Activated CD4-positive, alpha-beta T cell treated with anti-CD3 and anti-CD28 coated beads for 24 hours (primary cell): ENCODE measurements at places on chromosomes 16 and 17.
A peak's percentile ranks its signal among the peaks of the same experiment; 100 is the strongest.

DNA sequence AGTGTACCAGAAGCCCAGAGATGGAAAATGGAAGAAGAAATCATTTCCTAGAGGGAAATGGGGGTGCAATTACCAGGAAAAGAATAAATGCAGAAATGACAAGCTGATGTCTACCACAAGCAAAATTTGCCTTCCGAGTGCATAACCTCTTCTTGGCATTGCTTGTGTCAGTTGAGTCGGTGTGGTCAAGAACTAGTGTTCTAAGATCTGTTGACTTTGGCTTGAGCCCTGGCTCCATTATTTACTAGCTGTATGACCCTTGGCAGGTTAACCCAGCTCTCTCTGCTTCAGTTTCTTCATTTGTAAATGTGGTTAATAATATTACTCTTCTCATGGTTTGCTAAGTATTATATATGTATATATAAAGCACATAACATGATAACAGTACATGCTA lies 273.0 kb upstream of the IRX5 start:
- no peak for DNase-seq

- DNase-seq = no peak
Observed at GRCh38 chr17:20141198-20141972, 132.2 kb downstream of the SPECC1 start.

GRCh38 chr17:4316648-4317047 lies 49.8 kb downstream of the UBE2G1 start:
- no peak for DNase-seq

- DNase-seq = no peak
Observed at GRCh38 chr17:62592341-62593099, 35.0 kb upstream of the MRC2 start.

DNA sequence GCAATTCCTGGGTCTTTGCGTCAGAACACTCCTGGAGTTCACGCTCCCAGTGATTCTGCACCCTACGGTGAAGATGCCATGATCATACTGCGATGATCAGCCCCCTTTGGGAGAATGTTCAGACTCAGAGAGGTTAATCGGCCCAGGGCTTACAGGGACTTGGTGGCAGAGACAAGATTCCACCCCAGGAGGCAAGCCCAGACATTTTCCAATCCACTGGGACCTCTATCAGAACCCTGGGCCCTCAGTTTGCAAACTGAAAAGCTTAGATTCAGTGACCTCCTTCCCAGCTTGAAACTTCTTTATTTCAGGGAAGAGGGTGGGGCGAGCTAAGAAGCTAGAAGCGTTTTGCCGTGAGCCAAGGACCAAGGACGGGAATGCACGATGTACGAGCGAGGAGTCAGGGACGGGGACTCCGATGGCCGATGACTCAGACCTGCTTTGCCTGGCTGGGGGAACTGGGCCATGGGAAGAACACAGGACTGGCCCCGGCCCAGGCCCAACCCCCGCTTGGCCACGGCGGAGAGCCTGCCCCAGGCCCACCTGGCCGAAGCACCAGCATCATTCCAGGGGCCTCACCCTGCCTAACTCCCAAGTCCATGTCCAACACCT lies 34.7 kb downstream of the SOCS3 start:
- no peak for DNase-seq

DNA sequence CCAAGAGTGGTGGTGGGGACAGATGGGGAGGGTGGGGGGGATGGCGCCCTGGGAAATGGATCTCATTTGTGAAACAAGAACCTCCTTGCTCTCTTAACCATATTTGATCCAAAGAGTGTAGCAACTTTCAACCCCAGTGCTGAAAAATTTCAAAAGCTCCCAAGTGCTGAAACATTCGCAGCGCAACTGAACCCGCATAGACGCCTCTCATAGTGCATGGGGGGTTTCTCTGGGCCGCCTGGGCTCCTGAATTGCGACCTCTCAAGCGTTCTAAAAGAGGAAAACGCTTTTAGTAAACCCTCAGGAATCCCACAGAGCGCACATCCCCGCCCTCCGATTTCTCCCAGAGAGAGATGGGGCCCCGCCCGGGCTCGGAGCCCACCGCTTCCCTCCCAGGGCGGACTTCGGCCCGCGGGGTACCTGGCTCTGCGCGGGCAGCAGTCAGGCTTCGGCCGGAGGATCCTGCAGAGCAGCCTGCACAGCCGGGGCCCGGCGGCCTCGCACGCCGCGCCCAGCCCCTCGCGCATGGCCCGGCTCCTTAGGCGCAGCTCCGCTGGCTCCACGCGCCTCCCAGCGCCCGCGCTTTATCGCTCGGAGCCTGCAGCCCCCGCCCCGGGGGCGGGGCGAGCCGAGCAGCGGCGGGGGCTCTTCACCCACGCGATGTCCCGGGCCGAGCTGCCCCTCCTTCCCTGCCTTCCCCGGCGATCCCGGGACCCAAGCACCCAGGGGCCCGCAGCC lies 7.0 kb downstream of the NOS2 start:
- DNase-seq = no peak

GRCh38 chr16:84323606-84324005 lies 28.9 kb downstream of the WFDC1 start:
- no peak for DNase-seq

DNA sequence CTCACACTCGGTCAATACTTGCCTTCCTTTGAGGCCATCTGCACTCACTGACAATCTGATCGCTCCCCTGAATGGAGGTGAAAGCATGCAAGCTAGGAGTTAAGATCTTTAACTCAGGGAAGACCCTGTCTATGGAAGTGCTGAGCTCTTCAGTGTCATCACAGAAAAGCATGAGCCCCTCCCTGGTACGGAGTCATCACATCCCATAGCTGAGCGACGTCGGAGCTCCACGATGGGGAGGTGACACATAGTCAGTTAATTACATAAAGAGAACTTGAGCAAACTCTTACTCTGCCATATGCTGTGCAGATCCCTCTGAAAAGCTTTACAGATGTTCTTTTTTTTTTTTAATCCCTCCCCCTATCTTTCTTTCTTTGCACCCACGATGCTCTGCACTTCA lies 463.2 kb downstream of the WWOX start:
- DNase-seq = no peak

GRCh38 chr17:66964930-66965800 lies 658 bp downstream of the CACNG4 start:
- peak; percentile 9 for DNase-seq

DNA sequence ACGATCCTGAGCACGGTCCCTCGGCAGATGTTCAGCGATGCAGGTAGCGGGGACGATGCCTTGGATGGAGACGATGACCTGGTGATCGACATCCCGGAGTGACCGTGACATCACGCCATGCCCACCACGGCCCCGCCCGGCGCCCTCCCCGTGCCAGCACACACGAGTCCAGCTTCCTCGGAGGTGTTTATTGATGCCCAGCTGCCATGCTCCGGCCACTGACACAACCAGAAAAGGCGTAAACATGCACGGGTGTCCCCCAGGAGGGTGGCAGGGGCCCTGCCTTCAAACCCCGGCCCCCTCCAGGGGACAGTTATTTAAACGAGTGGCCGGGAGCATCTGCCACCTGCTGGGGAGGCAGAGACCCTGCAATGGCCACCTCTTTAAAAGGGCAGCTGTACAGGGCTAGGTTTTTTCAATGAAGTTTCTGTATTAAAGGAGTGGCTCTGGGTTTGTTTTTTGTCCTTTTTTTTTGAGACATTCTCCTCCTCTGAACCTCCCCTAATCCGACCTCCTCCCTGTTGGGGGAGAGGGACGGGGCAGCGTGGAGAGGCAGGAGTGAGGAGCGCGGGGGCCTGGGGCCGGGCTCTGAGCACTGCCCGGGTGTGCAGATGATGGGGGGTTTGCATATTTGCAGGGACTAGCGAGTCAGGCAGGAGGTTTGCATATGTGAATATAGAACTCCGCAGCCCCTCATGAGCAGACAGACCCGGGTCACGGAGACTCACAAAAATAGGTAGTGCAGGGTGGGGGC lies 5.3 kb downstream of the DOC2A start:
- no peak for DNase-seq

- DNase-seq = no peak
Observed at GRCh38 chr17:27919079-27919478, 25.9 kb upstream of the LYRM9 start.

GRCh38 chr16:19765860-19766553 lies 47.9 kb downstream of the IQCK start:
- no peak for DNase-seq

- no peak for DNase-seq
Observed at GRCh38 chr16:19680881-19681340, 37.1 kb downstream of the KNOP1 start.

GRCh38 chr16:80231888-80232287 lies 308.9 kb upstream of the DYNLRB2 start:
- no peak for DNase-seq

DNA sequence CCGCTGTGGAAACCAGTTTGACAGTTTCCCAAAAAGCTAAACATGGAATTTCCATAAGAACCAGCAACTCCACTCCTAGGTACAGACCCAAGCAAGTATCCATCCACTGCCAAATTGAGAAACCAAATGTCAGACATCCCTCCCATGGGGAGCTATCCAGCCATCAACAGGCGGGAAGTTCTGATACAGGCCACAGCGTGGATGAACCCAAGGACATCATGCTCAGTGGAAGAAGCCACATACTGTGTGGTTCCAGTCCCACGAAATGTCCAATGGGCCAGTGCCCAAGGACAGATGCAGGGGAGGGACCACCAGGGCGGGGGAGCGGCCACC lies 12.6 kb upstream of the BAIAP2 start:
- no peak for DNase-seq

DNA sequence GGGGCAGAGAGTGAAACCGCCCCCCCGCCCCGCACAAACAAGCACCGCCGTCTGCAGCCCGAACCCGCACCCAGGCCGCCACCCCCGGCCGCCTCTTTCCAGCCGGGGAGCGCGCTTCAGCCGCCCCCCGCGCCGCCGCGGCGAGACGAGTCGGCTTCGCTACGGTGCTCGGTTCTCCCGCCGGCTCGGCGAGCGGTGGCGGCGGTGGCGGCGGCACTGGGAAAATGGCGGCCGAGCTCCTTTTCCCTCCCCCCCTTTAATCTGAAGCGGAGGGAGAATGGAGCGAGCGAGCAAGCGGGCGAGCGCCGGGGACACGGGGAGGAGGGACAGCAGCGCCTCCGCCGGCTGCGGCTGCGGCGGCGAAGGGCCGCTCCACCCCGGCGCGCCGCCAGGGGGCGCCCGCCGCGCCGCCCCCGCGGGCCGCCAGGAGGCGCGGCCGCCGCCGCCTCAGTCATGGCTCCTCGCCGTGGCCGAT lies at the start of gene KANSL1:
Gene KANSL1 (minus strand): TSS at position 279 of the 475 bp plus-strand sequence. CDS start 21,286 bp downstream, outside the sequence.
- DNase-seq = peak; percentile 70

DNA sequence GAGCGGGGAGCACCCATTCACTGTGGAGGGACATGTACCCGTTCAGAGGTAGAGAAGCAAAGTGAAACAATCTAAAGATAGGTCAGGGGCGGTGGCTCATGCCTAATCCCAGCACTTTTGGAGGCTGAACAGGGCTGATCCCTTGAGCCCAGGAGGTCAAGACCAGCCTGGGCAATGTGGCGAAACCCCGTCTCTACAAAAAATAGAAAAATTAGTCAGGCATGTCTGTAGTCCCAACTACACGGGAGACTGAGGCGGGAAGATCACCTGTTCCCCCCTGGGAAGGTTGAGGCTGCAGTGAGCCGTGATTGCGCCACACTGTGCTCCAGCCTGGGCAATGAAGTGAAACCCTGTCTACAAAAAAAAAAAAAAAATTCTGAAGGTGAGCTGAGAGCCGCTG lies 21.7 kb downstream of the MYL4 start:
- no peak for DNase-seq

DNA sequence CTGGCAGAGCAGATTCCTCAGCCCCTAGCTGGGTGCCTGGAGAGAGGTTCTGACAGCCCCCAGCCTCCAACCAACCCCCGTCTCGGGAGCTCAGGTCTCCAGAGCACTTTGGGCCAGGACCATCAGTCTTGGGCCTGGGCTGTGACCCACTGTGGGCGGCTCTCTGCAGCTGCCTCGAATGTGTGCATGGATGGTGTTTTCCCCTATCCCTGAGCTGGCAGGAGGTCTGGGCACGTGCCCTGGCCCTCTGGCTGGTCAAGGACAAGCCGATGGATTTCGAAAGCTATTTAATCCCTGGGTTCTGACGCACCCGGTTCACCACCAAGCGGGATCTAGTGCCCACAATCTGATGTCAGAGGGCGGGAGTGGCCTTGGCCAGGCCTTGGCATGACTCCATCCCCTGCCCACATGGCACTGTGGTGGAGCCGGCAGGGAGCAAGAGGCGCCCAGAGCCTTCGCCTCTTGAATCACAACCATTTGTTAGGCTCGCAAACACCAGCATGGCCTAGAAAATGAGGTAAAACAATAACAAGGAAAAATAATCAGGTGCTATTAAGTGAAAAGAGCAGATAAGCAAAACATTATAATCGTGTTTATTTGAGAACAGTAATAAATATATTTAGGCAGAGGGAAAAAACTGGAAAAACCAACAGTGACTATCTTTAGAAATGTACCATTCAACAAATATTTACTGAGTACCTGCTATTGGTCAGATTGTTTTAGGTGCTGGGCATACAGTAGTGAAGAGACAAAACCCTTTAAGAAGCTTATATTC lies 69.3 kb upstream of the TOB1 start:
- DNase-seq = no peak

- DNase-seq = no peak
Observed at GRCh38 chr17:31411707-31412285, 20.3 kb downstream of the RAB11FIP4 start.

DNA sequence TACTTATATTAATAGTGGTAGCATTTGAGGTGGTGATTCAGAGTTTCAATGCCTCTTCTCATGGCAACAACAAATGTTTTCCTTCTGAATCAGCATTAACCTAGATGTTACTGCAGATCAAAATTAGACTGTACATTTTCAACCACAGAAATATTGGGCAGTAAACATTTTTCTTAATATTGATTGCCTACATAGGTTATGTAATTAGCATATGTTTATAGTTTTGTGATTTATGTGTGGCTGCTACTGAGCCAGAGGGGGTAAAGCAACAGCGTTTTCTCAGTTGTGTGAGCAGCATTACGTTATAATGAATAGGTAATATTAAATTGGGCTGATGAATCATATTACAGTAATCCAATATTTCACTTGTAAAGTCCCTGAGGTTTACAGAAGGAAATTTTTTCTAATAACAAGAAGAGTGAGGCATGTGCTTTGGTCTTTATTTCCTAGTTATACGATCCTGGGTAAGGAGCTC lies 18.8 kb upstream of the BMERB1 start:
- no peak for DNase-seq

DNA sequence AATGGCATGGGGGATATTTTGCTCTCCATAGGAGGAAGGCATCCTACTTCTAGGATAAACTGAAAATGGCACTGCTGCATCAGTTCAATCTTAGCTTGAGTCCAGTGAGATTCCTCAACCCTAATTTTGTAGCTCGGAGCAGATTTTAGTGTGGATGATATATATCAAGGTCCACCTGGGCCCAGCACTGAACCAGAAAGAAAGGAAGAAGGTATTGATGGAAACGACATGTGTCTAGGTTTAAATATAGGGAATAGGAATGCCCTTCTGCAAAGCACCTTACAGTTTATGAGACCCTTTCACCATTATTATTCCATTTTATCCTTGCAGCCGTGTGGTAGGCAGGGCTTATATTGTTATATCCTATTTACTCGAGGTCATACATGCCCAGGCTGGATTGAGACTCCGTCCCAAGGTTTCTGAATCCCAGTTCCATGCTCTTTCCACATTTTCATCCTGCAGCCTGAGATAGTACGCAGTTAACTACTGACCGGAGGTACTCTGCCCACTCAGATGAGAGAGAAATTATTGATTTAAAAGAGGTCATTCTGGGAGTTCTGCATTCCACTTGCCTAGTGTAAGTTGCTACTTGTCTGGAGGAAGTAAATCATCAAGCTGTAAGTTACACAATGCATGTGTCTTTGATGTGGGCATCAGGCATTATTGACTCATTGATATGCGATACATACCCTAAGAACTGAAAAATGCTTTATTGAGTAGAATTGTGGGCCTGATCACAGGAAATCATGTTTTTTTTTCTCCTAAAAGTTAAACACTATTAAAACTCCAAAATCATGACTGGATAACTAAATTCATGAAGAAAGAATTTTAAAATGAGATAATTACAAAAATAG lies 10.1 kb downstream of the KRT39 start:
- DNase-seq = no peak
